ENCODE measurements at places on chromosomes 12 and 14. TPM values are rescaled to one million over a fixed set of nuclear protein-coding genes. Genes with fewer than 3 reads are reported as not detected.

GRCh38 chr12:122336015-122336946 lies 70.0 kb upstream of the VPS33A start:
- no peaks in the 10 kb centered on the region for H3K27me3 ChIP-seq
- H3K4me3 ChIP-seq, result no peak overlapping the region
- H3K4me1 ChIP-seq, result peaks cover 10% of the 10 kb centered on the region
- H3K36me3 ChIP-seq, result peaks cover 9% of the 10 kb centered on the region

GRCh38 chr12:29741342-29742241 lies 42.1 kb downstream of the TMTC1 start:
- no peak for DNase-seq
- no peaks in the 10 kb centered on the region for H3K36me3 ChIP-seq
- no peak overlapping the region for H3K4me3 ChIP-seq

GRCh38 chr14:89371585-89372511 lies 45.2 kb downstream of the FOXN3 start:
- H3K27me3 ChIP-seq, result no peaks in the 10 kb centered on the region
- peak overlapping the region; percentile 96 for H3K27ac ChIP-seq
- H3K4me3 ChIP-seq, result no peak overlapping the region
- H3K4me1 ChIP-seq, result peaks cover 71% of the 10 kb centered on the region

GRCh38 chr14:62301911-62302310 lies 539.7 kb downstream of the SNAPC1 start:
- H3K4me1 ChIP-seq, result no peaks in the 10 kb centered on the region
- DNase-seq, result no peak
- H3K4me3 ChIP-seq, result no peak overlapping the region
- no peak overlapping the region for H3K27ac ChIP-seq
- no peaks in the 10 kb centered on the region for H3K27me3 ChIP-seq

AHSA1 gene
- total RNA-seq, result 241 TPM

DNA sequence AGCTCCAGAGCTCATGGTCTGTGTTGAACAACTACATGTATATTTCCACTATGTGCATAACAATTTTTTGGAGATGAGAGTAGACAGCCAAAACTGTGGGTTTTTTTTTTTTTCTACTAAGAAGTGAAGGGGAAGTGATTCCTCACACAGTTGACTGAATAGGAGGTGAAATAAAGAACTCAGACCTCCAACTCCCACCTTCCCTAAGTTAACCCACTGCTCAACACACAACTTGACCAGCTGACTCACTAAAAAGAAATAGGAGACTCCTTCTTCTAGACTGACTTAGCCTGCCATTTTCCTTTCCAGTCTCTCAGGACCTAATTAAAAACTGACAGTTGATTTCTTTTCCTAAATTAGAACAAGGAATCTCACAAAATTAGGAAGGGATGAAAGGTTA lies 1.7 kb downstream of the M6PR start:
- peaks cover 30% of the 10 kb centered on the region for H3K4me1 ChIP-seq
- H3K27ac ChIP-seq, result peak overlapping the region; percentile 5
- H3K36me3 ChIP-seq, result peaks cover 9% of the 10 kb centered on the region
- no peaks in the 10 kb centered on the region for H3K27me3 ChIP-seq
- DNase-seq, result no peak
- H3K4me3 ChIP-seq, result peak overlapping the region; percentile 89

- H3K4me3 ChIP-seq, result no peak overlapping the region
- no peak for DNase-seq
- no peaks in the 10 kb centered on the region for H3K36me3 ChIP-seq
- no peaks in the 10 kb centered on the region for H3K4me1 ChIP-seq
- no peak overlapping the region for H3K27ac ChIP-seq
Observed at GRCh38 chr12:69901221-69901905, 76.3 kb downstream of the MYRFL start.

GPR84 gene
- not detected for total RNA-seq

KRT77 gene
- total RNA-seq, result not detected

DNA sequence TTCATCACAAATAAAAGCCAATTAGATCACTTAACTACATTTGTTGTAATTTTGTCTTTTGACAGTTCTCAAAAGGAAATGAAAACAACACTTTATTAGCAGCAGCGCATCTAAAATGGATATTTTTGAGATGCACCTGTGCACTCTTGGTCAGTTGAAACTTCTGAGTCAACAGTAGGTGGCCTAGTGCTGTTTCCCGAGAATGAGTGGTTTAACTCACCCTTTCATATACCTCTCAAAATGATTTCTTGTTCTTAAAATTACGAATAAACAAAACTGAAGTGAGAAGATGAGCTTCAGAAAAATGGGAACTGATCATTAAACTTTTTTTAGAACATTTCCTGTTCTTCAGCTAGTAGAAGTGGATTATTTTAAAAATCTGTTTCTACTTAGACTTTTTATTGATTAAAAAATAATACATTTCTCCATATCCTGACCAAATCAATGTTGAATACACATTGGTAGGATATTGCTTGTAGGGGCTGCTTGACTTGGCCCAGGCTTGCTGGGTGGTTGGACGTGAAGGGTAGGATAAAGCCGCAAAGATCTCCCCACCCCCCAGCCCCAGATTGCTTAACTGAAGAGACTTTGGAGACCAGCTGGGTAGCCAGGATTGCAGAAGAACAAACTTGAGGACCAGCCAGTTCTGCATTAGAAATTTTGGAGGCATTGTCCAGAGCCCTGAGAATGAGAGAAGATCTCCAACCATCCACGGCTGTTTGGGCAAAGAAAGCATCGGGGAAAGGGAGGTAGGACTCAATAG lies 22.3 kb upstream of the STK38L start:
- DNase-seq, result no peak
- peaks cover 11% of the 10 kb centered on the region for H3K4me1 ChIP-seq
- no peak overlapping the region for H3K4me3 ChIP-seq
- H3K27me3 ChIP-seq, result no peaks in the 10 kb centered on the region
- no peaks in the 10 kb centered on the region for H3K36me3 ChIP-seq
- no peak overlapping the region for H3K27ac ChIP-seq

DNA sequence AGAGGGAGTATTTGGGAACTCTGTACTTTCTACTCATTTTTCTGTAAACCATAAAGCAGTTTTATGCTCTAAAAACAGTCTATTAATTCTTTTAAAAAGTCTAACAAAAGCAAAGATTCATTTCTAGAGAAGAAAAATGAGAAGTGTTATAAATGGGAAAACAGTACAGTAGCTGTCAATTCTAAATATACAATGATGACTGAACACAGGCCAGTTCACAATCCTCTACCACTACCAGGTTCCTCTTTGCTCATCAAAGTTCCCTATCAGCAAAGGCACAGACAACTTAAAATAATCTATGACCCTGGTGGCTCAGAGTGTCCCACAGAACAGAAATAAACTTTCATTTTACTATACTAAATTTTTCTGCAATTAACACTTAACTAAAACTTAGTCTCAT lies 12.5 kb downstream of the NAA25 start:
- no peaks in the 10 kb centered on the region for H3K4me1 ChIP-seq
- H3K36me3 ChIP-seq, result peaks cover 9% of the 10 kb centered on the region
- no peak for DNase-seq
- no peaks in the 10 kb centered on the region for H3K27me3 ChIP-seq
- H3K4me3 ChIP-seq, result no peak overlapping the region
- no peak overlapping the region for H3K27ac ChIP-seq

PRB2 gene
- total RNA-seq, result not detected

GUCY2C gene
- total RNA-seq, result not detected

GRCh38 chr12:130428116-130428515 lies 90.4 kb downstream of the PIWIL1 start:
- DNase-seq, result no peak
- H3K4me1 ChIP-seq, result no peaks in the 10 kb centered on the region
- no peak overlapping the region for H3K27ac ChIP-seq
- no peak overlapping the region for H3K4me3 ChIP-seq

GRCh38 chr12:31849090-31849687 lies 110.0 kb upstream of the RESF1 start:
- no peak overlapping the region for H3K27ac ChIP-seq
- no peak overlapping the region for H3K4me3 ChIP-seq
- H3K4me1 ChIP-seq, result peaks cover 33% of the 10 kb centered on the region
- no peak for DNase-seq

DNA sequence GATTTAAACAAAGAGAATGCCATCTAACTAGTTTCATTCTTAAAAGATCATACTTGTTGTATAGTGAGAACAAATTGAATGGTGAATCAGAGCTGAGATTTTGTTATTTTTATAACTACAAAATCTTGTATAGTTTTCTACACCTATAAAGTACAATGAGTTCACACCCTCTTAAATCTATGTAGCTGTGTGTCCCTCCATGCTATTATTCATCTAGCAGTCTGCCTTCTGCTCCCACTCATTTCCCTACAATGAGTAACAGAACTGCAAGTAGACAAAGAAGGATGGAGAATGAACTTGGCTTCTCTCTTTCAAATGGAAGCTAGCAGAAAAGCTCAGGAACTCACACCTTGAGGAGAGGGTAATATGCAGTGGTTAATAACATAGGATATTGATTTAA lies 7.1 kb downstream of the IFNG-AS1 start:
- no peak overlapping the region for H3K4me3 ChIP-seq
- H3K27me3 ChIP-seq, result no peaks in the 10 kb centered on the region
- no peaks in the 10 kb centered on the region for H3K36me3 ChIP-seq

ISCA2 gene
- 43.4 TPM for total RNA-seq

DNA sequence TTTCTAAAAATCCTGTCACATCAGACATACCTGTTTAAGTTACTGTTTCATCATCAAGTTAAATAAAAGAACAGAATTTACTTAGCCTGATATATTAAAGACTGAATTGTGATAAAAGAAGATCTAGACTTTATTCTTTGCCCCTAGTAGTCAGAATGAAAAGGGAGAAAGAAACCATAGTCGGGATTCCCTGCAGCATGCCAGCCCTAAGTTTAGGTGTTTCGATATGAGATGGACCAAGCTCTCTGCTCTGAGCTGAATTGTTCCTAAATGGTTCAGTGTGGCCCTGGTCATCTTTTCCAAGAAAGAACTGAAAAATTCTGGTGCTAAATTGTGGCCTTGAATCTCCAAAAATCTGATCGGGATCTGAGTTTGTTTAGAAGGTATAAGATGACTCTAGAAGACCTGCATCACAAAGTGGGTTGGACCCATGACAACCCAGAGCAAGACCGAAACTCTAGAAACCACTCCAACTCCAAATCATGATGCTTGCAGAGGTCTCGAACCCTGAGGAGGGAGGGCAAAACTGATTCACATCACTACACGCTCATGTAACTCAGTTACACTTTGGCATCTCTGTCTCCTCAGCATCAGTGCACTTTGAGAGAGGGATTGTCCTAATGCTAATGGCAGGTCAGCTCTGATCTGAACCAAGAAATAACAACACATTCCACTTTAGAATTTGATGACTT lies 15.7 kb downstream of the PTGER2 start:
- H3K4me1 ChIP-seq, result peaks cover 10% of the 10 kb centered on the region
- no peak overlapping the region for H3K27ac ChIP-seq
- DNase-seq, result no peak
- no peaks in the 10 kb centered on the region for H3K36me3 ChIP-seq
- H3K27me3 ChIP-seq, result no peaks in the 10 kb centered on the region
- H3K4me3 ChIP-seq, result no peak overlapping the region

DNA sequence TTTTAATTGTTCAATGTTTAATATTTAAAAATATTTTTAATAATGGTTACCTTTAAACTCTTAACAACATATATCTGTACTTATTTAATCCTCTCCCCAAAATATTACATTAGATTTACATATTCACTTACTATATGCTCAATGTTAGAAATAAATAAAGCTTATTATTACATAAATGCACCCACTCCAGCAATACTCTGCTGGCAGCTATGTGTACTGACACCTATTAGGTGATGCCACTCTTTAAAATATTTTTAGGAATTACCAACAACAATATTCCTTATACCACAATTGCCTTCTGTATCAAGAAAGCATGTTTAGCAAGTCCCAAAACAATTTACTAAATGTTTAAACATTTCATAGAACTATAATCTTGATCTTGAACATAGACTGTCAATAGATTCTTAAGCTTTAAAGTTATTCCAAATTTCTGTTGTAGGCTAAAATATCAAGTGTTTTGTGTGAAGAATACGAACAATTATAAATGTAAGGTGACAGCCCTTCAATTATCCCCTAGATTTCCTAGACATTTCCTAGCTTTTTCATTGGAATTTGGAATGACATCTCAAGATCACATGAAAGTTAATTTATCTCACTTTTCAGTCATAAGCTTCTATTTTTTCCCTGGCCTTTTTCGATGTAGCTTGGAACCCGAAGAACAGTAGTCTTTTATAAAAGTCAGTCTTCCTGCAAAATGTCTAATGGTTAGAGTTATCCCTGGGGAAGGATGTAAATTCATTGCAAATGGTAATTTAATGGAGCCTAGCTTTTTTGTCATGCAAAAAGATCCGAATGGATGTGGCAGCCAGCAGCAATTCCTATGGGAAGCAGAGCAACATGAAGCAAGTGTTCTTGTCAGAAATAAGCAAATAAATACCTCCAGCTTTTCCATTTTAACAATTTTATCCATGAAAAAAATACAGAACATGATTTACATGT lies 907.5 kb upstream of the ATXN7L3B start:
- no peak for DNase-seq
- no peaks in the 10 kb centered on the region for H3K4me1 ChIP-seq
- no peaks in the 10 kb centered on the region for H3K27me3 ChIP-seq
- no peak overlapping the region for H3K4me3 ChIP-seq
- H3K27ac ChIP-seq, result no peak overlapping the region

MYBPC1 gene
- 0.44 TPM for total RNA-seq

NRL gene
- total RNA-seq, result 4.7 TPM

DNA sequence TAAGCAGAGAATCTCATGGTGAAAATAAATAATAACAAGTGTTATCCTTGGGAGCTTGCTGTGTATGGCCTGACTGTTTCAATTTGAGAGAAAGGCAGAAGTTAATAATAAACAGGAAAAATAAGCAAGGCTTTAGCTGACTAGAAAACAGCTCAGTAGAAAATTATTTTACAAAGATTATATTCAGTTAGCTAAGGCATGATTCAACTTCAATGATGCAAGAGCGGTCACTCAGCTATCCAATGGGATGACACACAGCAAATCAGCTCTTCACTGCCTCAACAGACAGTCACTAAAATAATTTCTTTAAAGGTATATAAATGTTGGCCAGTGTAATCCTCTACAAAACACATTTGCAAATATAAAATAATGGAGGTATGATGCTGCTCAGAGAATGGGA lies 18.6 kb downstream of the GSTZ1 start:
- H3K27me3 ChIP-seq, result no peaks in the 10 kb centered on the region
- peaks cover 6% of the 10 kb centered on the region for H3K36me3 ChIP-seq
- H3K4me3 ChIP-seq, result no peak overlapping the region
- H3K27ac ChIP-seq, result no peak overlapping the region
- peaks cover 13% of the 10 kb centered on the region for H3K4me1 ChIP-seq

NDRG2 gene
- 27.4 TPM for total RNA-seq

GPX2 gene
- 839 TPM for total RNA-seq

- H3K4me1 ChIP-seq, result peaks cover 78% of the 10 kb centered on the region
- H3K4me3 ChIP-seq, result no peak overlapping the region
- H3K27ac ChIP-seq, result peak overlapping the region; percentile 100
- DNase-seq, result no peak
- no peaks in the 10 kb centered on the region for H3K27me3 ChIP-seq
Observed at GRCh38 chr12:120225852-120226640, 25.1 kb upstream of the RPLP0 start.

GRCh38 chr14:71397371-71397770 lies 490.1 kb downstream of the PCNX1 start:
- H3K4me3 ChIP-seq, result no peak overlapping the region
- peaks cover 39% of the 10 kb centered on the region for H3K4me1 ChIP-seq
- no peak overlapping the region for H3K27ac ChIP-seq
- no peak for DNase-seq
- H3K27me3 ChIP-seq, result no peaks in the 10 kb centered on the region
- H3K36me3 ChIP-seq, result no peaks in the 10 kb centered on the region

GRCh38 chr12:63045020-63045860 lies 105.8 kb downstream of the AVPR1A start:
- peaks cover 3% of the 10 kb centered on the region for H3K27me3 ChIP-seq
- no peak overlapping the region for H3K27ac ChIP-seq
- H3K4me1 ChIP-seq, result no peaks in the 10 kb centered on the region
- H3K36me3 ChIP-seq, result no peaks in the 10 kb centered on the region
- DNase-seq, result no peak

RAD9B gene
- 0.38 TPM for total RNA-seq
